ENCODE measurements at places on chromosomes 6 and 20.
A peak's percentile ranks its signal among the peaks of the same experiment; 100 is the strongest.

DNA sequence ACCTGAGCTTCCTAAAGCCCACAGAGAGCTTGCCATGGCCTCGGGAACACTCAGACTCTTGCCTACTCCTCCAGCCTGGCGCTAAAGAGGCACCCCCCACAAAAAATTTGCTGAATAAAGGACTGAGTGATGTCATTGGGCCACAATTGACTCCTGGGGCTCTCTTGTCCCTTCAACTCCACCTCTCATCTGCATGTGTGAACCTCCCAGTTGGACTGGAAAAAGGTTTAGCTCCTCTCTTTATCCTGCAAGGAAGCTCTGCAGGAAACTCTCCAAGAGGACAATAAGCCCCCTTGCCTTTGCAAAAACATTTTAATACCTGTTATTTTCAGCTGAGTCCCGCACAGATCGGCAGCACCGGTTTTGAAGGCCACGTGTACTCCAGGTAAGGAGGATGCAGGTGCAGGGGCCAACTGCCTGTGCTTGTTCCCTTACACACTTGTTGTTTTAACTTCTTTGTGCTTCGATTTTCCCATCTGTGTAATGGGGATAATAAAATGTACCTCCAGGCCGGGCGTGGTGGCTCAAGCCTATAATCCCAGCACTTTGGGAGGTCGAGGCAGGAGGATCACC lies 107.3 kb downstream of the TFAP2C start:
- DNase-seq: no peak

DNA sequence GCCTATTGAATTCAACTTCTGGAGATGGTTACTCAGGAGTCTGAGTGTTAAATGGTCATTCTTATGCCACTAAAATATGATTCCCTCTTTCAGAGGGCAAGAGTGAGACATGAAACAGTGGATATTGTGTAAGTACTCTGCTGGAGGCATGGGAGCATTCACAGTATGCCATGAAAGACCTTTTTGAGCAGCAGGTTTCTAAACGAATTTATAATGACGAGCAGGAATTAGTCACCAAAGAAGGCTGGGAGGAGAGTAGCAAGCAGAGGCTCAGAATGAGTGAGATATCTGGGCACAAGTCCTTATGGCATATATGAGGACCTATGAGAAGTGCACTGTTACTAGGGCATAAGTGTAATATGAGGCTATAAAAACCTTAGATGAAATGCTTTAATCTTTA lies 10.9 kb upstream of the MYB start:
- DNase-seq: no peak

GRCh38 chr6:157683707-157684106 lies 139.3 kb upstream of the SNX9 start:
- no peak for DNase-seq

DNA sequence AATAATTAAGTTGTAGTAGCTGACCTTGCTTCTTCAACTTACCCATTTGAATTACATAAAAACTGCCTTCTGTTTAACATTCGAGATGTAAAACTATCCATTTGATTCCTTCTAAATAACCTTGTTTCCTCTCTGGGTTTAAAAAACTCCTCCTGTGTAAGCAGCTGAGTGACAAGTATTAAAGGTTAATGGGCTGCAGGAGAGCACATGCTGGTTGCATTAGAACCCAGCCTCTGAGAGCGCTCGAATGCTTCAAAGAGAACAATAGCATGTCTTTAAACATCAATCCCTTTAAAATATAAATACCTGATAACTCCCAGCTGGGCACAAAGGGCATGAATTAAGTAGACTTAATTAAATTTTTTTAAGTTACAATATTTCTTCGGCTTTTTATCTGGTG lies 215.8 kb downstream of the EYA4 start:
- DNase-seq: no peak

DNA sequence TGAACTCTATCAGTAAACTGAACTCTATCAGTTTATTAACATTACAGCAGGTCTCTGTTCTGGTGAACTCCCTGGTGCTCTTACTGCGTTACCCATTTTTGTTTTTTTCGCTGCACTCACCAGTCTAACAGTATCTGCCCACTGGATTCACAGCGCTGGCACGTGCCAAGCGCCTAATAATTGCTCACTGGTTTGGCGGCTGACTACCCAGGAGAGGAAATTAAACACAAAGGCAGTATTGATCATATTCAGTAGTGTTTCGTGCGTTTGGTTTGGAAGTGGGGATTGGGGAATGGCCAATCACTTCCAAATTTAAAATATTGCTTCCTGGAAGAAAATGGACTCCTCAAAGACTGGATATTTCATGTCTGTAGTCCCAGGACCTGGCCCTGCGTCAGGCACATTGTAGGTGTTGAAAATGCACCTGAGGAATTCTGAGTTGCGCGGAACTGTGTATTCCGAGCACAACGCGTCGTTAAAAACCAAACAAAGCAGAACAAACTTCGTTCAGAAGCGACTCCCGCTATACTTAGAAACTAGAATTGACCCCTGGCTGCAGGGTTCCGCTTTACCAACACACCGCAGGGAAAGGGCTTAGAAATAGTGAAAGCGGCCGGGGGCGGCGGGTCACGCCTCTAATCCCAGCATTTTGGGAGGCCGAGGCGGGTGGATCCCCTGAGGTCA lies 1.1 kb upstream of the RPS12 start:
- DNase-seq: peak; percentile 60

- DNase-seq: no peak
These were observed 189.7 kb upstream of the JAG1 start for GRCh38 chr20:10863337-10864060.

GRCh38 chr6:166638573-166638964 lies 11.5 kb upstream of the RPS6KA2 start:
- no peak for DNase-seq
